ENCODE measurements at places on chromosomes 2 and 18. TPM values are rescaled to one million over a fixed set of nuclear protein-coding genes. Genes with fewer than 3 reads are reported as not detected.
A peak's percentile ranks its signal among the peaks of the same experiment; 100 is the strongest.

DNA sequence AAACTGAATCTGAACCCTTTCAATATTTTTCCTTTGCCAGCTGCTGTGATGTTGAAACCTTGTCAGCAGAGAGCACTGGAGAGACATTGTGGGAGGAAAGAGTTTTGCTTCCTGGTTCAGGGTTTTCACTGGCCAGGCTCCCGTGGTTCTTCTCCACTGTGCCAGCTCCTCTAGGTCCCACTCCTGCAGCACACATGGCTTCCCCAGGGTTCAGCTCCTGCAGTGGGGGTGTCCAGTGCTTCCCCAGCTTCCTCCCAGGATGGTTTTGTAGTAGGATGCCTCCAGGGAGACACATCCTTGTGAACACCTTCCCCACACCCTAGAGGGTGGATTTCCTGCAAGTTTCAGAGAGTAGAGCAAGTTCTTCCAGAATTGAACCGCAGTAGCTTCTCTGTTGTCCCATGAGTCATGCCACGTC lies 24.0 kb upstream of the SULT1C3 start:
- no peak for DNase-seq

DNA sequence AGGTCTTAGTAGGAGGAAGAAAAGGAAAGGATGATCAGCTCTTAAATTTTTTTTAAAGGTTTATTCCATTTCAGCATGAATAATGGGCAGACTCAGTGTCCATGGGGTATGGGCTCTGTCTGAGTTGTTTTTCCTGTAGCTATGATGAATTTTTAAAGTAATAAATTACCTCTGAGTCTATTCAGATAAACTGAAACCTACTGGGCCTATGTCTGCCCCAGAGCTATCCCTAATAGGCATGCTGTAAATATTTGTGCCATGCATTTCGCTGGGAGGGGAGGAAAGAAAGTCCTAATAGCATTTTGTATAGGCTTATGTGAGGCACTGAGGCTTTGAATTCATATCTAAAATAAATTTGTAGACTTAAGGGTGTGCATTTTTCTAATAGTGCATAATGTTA lies 210.4 kb upstream of the BOD1L2 start:
- DNase-seq, result no peak

DNA sequence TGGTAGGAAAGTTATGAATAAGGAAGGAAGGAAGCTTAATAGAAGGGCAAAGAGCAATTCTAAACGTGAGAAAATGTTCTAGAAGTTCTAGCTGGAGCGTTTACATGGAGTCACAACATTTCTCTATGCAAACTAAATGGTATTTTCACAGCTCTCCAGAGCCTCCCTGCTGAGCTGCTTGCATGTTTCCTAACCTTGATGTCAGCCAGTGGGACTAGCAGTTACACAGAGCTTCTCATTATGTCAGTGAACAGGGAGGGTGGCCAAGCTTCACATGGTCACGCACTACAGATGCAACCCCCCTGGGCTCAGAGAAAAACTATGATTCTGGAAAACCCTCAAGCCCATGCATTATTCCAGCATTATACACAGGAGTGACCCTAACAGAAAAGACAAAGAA lies 153.4 kb upstream of the CCDC150 start:
- no peak for DNase-seq

- DNase-seq, result no peak
These were observed 13.5 kb upstream of the TWSG1 start for GRCh38 chr18:9321017-9321452.

GRCh38 chr2:104476075-104476474 lies 377.8 kb upstream of the POU3F3 start:
- DNase-seq, result no peak

DNA sequence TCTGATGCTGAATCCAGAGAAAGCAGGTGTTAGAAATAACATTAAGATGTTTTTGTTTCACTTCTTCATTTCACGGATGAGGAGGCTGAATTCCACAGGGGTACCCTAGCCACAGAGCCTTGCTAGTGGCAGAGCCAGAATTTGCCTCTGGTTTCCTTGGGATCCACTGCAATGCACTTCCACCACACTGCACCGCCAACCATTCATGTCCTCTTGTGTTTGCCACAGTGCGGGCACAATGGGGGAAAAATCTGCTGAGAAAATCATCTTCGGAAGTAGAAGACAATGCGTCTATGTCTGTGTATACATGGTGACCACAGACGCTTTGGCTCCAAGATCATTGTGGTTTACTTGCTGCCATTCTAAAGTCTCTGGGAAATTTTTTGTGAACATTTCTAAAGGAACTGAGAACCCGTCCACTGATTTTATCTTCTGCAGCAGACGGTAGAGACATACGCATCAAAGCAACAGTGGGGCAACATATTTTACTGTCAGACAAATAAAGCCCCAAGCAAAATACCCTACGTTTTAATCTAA lies 14.9 kb downstream of the ICOS start:
- no peak for DNase-seq

DNA sequence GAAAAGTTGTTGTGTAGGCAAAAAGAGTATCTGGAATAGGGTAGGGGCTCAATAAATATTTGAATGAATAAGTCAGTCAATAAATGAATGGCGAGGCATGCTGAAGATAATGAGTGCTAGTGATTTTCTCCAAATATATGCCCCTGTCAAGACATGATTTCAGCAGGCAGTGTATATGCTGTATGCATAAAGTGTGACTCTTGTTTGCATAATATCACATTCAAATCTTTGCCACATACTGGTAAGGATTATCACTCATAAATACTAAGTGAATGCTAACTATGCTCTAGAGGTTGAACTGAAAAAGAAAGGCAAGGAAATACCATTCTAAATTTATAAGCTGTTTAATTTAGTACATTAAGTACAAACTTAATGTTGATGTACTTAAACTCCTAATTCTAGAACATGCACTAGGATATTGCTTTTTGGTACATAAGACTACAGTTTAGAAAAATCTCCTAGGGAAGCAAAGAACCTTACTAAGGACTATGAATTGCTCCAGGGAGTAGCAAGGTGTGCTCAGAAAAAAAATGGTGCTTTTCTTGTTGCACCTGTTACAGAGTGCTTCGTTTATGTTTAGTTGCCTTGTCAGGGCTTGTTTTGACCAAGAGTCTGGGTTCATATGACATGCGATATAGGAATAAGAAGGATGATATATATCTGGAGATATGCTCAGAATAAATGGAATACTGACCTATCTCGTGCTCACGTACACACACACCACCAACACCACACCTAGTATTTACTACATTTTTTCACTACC lies 224.0 kb upstream of the TANK start:
- no peak for DNase-seq

DNA sequence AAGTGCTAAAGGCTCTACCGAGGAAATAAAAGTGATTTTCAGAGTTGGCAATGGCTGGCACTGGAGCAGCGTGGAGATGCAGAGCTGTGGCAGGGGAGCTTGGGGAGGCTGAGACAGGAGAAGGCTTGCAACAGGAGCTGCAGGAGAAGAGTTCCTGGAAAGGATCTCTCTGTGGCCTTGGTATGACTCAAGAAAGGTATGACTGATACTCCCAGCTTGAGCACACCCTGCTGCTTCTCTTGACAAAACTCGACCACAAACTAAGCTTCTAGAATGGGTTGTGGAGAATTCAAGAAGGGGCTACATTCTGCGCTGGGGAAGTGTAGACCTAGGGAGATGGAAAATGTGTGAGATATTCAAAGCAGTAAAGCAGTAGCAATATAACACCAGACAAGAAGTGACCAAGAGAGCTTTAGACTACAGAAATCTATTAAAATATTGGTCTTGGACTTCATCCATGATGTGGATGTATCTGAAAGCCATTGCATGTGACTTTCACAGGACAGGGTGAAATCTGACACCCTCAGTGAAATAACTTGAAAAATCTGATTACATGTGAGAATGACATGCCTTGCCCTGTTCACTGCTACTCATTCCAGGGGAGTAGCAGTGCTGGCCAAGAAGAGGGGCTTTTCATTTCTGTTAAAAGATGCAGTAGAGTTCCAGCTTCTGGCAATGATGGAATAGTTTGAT lies 41.5 kb downstream of the SUCLG1 start:
- DNase-seq, result no peak

DNA sequence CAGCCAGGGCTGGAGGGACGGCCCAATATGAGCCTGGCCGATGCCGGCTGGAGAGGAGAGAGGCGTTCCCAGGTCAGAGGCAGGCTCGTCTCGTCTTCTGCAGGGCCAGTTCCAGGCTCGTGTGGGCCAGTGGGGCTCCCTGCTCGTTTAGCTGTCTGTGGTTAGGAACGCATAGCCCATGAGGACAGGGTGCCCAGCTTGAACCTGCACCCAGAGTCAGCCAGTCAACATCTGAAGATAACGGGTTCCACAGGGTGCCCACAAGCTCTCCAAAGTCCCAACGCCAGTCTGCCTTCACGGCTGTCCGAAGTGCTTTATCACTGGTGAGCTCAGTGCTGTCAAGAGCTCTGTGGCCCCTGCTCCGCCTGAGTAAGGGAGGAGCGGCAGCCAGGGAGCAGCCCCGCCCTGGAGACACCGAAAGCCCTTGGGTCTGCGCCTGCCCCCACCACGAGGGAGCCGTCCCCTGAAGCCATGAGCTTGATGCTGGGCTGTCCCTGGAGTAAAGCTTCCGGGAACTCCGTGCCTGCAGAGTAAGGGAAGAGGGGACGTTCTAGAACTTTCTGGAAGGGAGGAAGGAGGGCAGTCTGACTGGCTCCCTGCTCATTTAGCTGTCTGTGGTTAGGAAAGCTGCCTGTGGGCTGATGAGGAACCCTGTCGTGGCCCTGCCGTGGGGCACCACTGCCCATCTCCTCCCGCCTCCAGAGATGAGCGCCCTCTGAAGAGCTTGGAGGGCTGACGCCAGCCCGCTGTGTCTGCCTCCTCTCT lies 2.7 kb upstream of the HSBP1L1 start:
- peak; percentile 16 for DNase-seq

- peak; percentile 70 for DNase-seq
These were observed 204.8 kb downstream of the TFCP2L1 start for GRCh38 chr2:121080013-121080772.

- no peak for DNase-seq
These were observed 568.3 kb upstream of the MEX3C start for GRCh38 chr18:51765606-51766360.

UGT1A8 gene
- not detected for total RNA-seq
